NB4 (cell line): ENCODE measurements at places on chromosomes 7 and 10.

GRCh38 chr7:149714081-149714909 lies 59.1 kb downstream of the ZNF467 start:
- DNase-seq = peak; percentile 88

- no peak for DNase-seq
Measured at GRCh38 chr10:125035588-125036295, 93.8 kb downstream of the ZRANB1 start.

DNA sequence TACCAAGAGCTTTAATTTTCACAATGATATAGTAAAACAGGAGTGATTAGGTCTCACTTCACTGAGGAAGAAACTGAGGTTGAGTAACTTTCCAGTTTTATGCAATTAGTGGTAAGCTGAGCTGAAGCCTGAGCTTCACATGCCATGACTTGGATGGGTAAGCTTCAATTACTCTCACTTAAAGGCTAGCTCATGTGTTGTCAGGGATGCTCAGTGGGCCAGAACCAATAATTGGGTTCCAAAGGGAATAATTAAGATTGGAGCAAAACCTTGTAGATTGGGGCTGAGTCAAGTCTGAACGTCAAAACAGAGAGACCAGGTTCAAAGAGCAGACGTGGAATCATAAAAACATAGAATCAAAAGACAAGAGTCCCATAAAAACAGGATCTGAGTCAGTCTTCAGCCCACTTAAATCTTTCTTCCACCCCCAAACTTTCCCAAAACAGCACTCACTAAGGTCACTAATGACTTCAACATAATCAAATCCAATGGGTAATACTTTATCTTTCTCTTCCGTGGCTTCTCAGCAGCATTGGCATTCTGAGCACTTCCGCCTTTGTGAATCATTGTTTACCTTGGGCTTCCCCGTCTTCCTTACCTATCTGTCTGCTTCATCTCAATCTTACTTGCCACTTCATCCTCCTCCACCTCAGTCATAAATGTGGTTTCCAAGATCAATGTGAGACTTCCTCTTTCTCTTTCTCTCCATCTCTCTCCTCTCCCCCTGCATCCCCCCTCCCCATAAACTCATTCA lies 23.0 kb upstream of the EGFR start:
- DNase-seq = peak; percentile 22

GRCh38 chr7:15905251-15906040 lies 219.0 kb upstream of the MEOX2 start:
- no peak for DNase-seq

- DNase-seq = no peak
Measured at GRCh38 chr10:47299611-47300428, at the start of gene GDF10. GDF10 (plus strand) TSS chr10:47300197; CDS start chr10:47300652, 455 bp downstream.

DNA sequence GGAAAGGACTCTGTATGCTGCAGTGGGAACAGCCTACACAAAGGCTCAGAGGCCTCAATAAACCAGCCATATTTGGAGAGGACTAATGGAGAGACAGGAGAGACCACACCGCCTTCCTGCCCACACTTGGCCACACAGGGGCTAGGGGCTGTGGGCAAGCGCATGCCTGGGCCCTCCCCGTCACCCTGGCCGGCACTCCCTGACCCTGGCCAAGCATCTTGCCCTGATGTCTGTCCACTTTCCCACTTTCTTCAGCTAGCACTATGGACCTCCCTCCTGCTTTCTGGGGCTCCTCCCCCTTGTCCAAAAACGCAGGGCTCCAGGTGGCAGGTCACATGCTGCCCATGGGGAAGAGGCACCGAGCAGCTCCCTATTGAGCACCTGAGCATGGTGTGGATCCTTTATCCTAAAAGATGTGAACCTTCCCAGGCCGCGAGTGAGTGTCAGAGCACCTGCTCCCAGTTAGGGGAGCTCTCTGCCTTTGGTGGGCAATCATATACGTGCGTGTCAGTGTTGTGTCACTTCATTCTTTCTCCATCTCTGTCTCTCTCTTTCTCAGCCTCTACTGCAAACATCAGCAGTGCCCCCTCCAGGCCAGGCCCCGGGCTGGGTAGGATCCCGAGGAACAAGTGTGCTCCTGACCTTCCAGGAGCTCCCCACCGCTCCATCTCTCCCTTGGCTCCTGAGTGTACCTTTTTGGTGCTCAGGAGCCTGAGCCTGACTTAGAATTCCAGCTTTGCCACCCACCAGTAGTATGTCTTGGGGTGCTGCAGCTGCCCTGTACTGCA lies 74.0 kb downstream of the ZMIZ1 start:
- DNase-seq = peak; percentile 43

DNA sequence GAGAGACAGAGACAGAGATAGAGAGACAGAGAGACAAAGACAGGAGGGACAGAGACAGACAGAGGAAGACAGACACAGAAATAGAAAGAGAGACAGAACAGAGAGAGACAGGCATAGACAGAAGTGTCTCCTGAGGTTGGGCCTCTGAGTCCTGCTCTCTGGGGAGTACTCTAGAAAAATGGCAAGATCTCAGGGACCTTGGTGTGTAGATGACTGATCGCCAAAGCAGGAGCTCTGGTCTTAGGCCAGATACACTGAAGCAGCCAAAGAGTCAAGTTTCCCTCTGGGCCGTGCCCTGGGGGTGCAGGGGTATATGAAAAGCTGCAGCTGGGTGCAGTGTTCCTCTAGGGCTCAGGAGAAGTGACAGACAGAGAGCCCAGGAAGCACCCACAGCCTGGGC lies 176.6 kb upstream of the TNS3 start:
- no peak for DNase-seq

GRCh38 chr7:47496056-47496665 lies 85.8 kb downstream of the TNS3 start:
- no peak for DNase-seq

DNA sequence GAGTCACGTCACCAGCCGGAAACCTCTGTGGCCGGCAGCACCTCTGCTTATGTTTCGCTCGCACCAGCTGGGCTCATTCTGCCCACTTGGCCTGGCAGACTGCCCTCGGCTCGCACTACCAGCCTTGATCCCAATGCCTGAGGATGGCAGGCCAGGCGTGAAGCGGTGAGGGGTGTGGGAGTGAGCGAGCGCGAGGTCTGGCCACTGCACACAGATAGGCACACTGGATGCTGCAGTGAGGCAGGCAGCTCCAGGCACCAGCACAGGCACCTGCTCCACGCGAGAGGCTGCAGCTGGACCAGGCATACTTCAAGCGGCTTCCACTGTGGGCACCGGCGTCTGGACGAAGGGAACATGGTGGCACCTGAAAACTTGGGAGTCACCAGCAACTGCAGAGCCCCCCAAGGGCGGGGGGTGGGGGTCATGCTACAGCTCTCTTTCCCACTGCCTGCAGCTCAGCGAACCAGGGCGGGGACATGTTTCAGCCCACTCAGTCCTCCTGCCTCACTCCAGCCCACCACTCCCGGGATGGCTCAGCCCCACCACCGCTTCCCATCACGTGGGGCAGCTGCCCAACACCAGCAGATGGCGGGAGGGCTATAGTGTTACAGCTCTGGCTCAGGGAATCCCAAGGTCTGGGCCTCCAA lies 5.4 kb upstream of the DMTF1 start:
- no peak for DNase-seq

- DNase-seq = peak; percentile 48
Measured at GRCh38 chr10:98055841-98056516, 25.6 kb upstream of the CRTAC1 start.

DNA sequence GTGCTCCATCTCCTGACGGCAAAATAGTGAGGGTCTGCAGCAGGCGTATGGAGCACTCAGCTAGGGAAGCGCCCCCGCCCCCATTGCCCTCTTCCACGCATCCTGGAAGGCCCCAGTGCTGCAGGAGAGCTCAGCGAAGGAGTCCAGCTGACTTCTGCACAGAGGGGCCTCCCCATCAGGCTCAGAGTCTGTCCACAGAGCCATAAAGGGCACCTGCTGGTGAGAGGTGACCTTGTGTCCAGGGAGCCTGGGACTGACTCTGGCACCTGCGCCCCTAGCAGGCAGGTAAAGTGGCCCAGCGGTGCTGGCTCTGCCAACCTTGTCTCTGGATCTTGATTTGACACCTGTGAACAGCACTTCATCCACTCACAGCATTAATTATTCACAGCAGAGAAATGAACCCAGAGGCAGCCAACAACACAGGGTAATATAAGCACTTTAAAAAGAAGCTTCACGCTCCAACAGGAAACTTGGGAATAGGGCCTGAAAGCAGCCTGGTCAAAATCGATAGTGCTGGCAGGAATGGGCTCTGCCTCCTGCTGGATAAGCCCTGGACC lies 59.6 kb downstream of the VOPP1 start:
- no peak for DNase-seq
